ENCODE measurements at places on chromosomes 1 and 21.

DNA sequence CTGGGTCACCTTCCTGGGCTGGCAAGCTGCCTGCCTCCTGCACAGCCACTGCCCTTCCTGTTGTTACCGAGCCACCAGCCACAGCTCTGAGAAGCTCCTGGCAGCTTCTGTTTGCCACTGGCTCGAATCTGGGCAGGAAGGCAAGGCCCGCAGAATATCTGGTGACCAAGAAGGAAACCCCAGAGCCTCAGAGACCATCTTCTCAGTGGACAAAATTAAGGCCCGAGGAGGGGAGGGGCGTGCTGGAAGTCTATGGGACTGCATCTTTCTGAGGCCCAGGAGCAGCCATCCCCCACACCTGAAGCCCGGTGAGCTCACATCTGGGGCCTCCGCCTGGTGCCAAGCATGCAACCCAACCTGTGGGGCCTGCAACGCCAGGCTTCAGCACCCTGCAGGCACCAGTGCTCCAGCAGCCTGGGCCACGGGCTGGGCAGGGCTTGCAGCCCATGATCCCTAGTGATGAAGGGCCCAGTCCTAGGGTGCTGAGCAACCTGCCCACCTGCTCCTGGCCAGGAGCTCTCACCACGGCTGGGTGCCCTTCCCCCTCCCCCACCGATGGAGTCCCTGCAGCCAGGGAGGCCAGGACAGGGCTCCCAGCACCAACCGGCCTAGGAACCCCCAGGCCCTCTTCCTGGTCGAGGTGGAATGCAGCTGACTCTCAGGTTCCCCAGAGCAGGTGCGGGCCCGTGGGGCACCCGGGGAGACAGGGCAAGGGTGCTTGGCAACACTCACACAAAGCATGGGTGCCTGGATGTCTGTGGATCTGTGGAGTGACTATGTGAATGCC, 879 bp downstream of the CPTP start:
- no peak for DNase-seq

GRCh38 chr1:225813214-225813964, 3.5 kb downstream of the EPHX1 start:
- peak; percentile 81 for DNase-seq

DNA sequence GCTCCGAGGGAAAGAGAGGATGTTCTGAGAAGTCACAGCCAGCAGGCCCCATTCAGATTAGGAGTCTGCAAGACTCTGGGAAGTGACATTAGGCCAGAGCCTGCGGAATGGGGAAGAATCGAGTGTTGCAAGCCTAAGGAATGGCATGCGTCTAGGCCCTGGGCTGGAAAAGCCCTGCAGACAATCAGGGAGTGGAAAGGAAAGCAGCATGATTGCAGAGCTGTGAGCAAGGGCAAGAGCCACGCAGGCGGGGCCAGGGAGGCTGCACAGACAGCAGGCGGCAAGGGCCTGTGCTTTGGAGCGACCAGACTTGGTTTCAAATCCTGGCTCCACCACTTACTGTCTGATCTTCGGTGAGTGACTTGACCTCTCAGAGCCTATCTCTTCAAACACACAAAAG, 118.2 kb downstream of the RRAGC start:
- DNase-seq: no peak

GRCh38 chr1:226074046-226074445, 11.5 kb downstream of the H3-3A start:
- DNase-seq: no peak

- peak; percentile 65 for DNase-seq
Measured at GRCh38 chr1:94025383-94026340, 95.3 kb downstream of the ABCA4 start.

- DNase-seq: peak; percentile 93
Measured at GRCh38 chr1:84836145-84836544, 56.9 kb downstream of the LPAR3 start.

GRCh38 chr1:1355416-1355815, 2.9 kb downstream of the MXRA8 start:
- DNase-seq: no peak

GRCh38 chr1:178579562-178579961, 66.7 kb downstream of the TEX35 start:
- no peak for DNase-seq

GRCh38 chr1:63967901-63968300, 194.1 kb downstream of the ROR1 start:
- no peak for DNase-seq

- DNase-seq: no peak
Measured at GRCh38 chr1:156386949-156387869, 18.2 kb downstream of the RHBG start.

DNA sequence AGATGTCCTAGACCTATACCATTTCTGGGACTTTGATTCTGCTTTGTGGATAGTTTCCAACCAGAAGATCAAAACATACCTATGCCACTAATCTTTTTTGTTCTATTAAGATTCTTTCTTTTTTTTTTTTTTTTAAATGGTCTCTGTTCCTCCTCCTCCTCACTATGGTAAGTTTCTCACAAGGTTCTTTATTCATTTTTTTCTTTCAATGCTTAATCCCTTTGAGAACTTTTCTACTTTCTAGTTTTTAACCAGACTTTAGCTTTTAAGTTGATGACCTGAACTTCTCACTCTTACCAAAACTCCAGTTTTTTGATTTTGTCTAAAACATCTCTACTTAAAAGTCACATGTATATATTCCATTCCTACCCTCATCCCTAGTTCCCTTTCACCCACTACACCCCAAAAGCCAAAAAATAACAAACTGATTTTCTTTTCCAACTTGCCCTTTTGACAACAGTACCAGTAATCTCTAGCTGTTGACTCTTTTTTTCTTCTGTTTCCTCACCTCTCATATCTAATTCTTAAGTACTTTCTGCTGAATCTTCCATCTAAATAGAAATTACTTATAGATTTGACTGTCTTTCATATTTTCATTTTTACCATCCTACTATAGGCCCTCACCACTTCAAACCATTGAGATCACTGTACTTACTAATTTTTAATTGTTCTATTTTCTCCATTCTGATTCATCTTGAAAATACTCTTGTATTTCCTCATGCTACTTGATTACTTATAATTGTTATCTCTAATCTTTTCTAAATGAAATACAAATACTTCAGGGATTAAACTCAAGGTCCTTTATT, 6.1 kb downstream of the CEPT1 start:
- no peak for DNase-seq

DNA sequence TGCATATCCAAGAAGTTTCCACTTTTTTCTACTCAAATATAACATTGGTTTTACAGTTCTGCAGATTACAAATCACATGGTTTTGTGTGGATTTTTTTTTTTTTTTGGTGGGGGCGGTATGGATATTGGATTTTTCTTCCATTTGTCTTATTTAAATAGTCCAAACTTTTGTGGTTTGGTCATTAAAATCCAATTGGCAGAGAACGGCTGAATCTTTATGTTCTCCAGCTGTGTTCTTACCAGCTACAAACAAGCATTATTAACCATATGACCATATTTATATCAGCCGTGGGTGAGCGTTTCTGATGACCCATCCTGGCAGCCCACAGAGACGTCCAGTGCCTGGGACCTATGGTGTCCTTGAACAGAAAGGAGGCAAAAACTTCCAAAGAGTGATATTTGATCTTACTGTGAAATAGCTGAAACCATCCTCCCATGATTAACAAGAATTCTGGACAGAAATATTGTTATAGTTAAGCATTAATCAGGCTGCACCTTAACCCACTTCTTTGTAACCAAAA, 200.4 kb downstream of the LYPLAL1 start:
- no peak for DNase-seq

DNA sequence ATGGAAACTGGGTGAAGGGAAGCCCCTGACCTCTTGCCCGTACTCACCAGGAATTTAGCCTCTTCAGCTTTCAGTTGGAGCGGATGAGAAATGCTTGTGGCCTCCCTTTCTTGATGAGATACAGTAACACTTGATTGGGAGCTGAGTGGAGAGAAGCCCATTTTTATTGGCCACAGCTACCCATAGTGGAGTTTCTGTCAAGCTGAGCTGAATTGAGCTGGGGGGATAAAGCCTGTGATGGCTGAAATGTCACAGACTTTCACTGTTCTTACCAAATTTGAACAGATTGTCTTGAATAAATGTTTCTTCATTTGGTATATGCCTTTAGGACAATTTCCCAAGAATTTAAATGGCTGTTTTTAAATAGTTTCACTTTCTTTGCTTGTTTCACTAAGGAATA, 125.9 kb downstream of the ZMYM4 start:
- no peak for DNase-seq
